ENCODE measurements at places on chromosomes 12 and 14.

GRCh38 chr12:55929306-55929791, 1.6 kb upstream of the DGKA start:
- DNase-seq = no peak

GRCh38 chr12:56358836-56359532, 923 bp downstream of the STAT2 start:
- peak; percentile 44 for DNase-seq

- peak; percentile 91 for DNase-seq
These were observed 393 bp upstream of the DCAF5 start for GRCh38 chr14:69153152-69153872.

GRCh38 chr12:66050610-66051009, 79.9 kb downstream of the LLPH start:
- DNase-seq = no peak

DNA sequence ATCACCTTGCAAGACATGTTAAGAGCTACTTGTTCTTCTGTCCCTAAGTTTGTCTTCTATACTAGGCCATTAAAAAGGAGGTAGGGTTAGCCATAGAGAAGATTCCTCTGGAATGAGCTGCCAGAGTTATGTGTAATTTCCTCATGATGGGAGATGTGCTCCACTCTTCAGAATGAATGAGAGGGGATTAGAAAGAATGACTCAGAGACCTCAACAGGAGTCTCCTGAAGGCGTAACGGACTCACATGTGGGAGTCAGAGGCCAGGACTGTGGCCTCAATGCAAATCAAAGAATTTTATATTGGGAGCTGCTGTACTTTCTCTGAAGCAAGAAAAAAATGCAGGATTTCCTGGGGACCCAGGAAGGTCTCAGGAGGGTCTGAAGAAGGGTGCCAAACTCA, 87.8 kb upstream of the ATXN7L3B start:
- DNase-seq = no peak

DNA sequence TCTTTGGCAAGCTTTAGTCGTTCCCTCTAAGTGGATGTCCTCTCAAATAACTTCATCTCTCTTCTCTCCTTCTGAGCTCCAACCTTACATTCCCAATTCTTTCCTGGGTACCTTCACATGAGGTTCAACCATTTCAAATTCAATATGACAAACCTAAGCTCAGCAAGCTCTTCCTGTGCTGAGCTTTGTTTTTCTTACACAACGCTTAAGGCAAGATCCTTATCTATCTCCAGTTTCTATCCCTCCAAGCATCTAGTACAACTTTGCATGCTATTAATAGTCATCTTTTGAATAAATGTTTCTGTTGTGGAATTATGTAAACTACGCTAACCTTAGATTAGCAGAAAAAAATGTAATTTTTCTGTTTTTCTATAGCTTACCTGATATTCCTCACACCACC, 63.7 kb upstream of the IFNG-AS1 start:
- no peak for DNase-seq

- DNase-seq = no peak
These were observed 50.4 kb upstream of the OVCH1 start for GRCh38 chr12:29547864-29548263.

DNA sequence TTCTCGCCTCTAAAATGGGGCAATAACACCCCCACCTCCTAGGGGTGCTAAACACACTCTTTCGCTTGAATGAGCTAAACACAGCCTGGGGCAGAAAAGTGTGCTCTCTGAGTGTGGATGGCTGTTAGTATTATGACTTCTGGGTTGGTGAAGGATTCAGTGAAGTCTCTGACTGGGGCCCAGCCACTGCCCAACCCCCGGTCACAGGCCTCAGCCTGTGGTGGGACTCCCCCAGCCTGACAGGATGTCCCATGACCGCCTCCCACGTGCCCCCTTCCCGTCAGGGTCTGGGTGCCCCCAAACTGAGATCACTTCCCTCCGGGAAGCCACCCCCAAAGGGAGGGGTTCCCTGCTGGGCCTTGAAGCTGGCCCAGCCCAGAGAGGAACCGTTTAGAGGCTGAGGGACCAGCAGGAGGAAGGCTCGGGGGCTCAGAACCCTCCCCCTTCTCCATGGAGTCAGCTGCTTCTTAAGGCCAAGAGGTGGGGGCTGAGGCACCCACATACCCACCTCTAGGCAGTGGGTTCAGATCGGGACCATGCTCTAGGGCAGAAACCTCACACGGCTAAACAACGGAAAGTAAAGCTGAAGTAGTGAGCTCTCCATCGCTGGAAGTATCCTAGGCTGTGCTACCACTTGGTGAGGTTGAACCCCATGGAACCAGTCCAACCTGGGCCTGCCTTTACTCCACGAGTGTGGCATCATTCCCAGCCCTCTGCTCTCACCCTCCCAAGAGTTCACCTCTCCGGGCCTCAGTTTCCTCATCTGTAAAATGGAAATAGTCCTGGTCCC, 13.8 kb downstream of the DTX1 start:
- no peak for DNase-seq

Data from renal pelvis (tissue), 12 donors.